Germinal center (tissue), 1 donor: ENCODE measurements at places on chromosomes 7 and 10.

GRCh38 chr10:77673515-77674140, 36.0 kb upstream of the KCNMA1 start:
- DNase-seq: no peak

DNA sequence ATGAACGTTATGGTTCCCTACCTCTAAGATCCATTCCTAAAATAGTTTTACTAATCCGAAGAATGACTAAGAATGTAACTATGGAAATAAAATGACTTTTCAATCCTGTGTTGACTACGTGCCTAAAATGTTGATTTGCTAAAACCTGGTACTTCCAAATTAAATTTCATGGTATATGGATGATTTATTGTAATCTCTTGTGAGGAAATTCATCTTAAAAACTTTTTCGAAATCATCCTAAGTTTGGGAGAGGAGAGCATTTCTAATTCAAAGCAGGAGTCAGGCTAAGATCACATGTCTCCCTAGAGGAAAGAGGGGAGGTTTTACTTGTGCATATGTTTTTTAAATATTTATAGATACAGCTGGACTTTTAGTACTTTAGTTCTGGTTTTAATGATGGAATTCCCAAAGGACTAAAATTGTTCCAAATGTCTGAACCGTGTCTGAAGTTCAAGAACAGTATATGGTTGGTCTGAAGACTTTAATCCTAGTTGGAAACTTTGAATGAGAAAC, 483.9 kb downstream of the AUTS2 start:
- DNase-seq: no peak

- DNase-seq: no peak
Observed at GRCh38 chr10:84548869-84549268, 220.5 kb downstream of the CCSER2 start.

DNA sequence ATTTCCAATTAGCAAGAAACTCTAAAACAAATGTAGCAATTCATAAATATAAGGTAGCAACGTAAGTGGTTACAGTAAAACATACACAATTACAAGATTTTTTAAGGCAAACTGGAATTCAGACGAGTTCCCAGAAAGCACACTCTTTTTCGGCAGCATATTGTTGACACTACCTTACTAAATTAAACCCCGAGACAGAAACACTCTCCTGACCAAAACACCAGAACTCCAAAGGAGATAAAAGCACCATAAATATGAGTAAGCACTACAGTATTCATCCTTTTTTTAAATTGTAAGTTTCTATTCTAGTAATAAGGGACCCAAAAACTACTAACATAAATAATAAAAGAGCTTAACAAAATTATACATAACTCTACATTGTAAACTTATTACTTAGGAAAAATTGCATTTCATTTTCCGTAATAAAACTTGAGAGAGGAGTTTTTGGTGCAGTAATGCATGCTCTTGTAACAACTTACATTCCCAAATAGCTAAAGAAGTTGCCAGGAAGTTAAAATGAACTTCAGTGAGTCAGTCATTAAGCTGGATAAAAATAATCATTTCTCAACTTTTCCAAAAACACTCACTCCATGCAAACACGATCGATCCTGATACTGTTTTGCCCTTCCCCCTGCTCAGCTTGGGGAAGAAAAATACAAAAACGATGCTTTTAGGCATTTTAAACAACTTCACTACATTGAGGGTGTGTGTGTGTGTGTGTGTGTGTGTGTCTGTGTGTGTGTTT, 2.0 kb downstream of the PIP4K2A start:
- DNase-seq: no peak

GRCh38 chr10:774661-775244, 85.3 kb upstream of the DIP2C start:
- no peak for DNase-seq
